ENCODE measurements at places on chromosomes 1 and 21.
A peak's percentile ranks its signal among the peaks of the same experiment; 100 is the strongest.

DNA sequence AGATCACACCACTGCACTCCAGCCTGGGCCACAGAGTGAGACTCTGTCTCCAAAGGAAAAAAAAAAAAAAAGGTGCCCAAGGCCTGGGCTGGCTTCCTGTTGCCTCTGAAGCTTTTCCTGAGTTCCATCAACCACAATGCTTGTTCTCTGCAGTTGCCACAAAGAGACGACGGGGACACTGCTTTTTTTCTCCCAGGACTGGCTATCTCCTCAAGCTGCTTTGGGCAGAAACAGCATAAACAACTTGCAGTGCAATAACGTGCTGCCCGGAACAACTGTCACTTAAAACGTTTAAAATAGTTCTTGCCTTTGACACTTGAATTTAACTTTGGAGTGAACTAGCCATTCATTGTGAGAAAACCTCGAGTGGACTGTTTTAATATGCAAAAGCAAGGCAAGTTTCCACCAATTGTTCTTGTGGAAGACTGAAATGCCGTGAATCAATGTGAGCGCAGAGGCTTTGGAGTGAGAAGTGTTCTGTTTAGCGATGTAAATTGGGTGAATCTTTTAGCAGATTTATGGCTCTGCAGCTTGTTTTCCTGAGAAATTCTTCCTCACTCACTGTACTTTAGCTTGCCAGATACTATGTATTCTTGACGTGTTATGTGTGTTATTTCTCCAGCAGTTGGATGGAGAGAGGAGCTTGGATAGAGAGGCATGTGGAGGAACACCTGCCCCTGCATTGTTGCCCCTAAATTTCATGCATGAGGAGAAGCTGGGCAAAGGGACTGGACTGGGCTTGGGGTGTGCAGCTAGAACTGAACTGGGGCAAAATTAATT, 188.1 kb upstream of the KIAA0040 start:
- DNase-seq: no peak
- no peak overlapping the region for H3K4me3 ChIP-seq
- H3K4me1 ChIP-seq: no peaks in the 10 kb centered on the region
- H3K27me3 ChIP-seq: no peaks in the 10 kb centered on the region
- H3K36me3 ChIP-seq: no peaks in the 10 kb centered on the region

DNA sequence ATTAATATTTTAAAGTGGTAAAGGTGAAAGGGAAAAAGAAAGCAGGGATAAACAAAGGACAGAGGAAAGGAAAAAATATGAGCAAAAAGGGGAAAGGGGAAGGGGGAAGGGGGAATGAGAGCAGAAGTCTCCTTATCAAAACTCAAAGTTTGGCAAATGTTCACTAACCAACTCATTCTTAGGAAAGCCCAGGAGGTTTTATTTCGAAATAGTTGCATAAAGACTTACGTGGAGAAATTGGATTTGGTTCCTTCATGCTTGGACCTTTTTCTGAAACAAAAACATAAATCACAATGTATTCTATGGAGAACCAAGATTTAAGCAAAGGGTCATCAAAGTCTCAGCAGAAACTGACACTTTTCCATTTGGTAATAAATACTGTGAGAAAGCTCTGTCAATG, 188.1 kb downstream of the TGFBR3 start:
- H3K27ac ChIP-seq: no peak overlapping the region
- no peak for DNase-seq
- H3K36me3 ChIP-seq: no peaks in the 10 kb centered on the region
- H3K4me1 ChIP-seq: peaks cover 34% of the 10 kb centered on the region
- H3K27me3 ChIP-seq: no peaks in the 10 kb centered on the region
- H3K4me3 ChIP-seq: no peak overlapping the region

DNA sequence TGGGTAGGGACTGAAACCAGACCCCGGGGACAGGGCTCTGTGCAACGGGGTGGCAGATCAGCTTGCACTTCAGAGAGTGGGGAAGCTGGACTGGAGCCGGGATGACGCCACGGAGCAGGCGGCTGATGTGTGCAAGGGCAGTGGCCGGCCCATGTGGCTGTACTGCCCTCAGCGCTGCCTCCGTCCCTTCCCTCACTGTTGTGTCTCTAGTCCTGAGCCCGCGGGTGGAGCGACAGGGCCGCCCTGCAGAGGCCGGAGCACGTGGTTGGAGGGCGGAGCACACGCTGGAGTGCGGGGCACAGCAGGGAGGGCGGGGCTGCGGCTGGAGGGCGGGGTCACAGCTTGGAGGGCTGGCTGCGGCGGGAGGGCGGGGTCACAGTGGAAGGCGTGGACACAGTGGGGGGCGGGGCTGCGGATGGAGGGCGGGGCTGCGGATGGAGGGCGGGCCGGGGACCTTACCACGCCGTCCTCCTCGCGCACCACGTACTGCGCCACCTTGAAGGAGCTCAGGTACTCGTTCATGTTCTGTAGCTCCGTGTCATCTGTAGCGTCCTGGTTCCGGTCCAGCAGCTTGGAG, 52.4 kb downstream of the CHD5 start:
- no peaks in the 10 kb centered on the region for H3K4me1 ChIP-seq
- no peaks in the 10 kb centered on the region for H3K27me3 ChIP-seq
- H3K36me3 ChIP-seq: no peaks in the 10 kb centered on the region
- no peak for DNase-seq
- no peak overlapping the region for H3K4me3 ChIP-seq

DNA sequence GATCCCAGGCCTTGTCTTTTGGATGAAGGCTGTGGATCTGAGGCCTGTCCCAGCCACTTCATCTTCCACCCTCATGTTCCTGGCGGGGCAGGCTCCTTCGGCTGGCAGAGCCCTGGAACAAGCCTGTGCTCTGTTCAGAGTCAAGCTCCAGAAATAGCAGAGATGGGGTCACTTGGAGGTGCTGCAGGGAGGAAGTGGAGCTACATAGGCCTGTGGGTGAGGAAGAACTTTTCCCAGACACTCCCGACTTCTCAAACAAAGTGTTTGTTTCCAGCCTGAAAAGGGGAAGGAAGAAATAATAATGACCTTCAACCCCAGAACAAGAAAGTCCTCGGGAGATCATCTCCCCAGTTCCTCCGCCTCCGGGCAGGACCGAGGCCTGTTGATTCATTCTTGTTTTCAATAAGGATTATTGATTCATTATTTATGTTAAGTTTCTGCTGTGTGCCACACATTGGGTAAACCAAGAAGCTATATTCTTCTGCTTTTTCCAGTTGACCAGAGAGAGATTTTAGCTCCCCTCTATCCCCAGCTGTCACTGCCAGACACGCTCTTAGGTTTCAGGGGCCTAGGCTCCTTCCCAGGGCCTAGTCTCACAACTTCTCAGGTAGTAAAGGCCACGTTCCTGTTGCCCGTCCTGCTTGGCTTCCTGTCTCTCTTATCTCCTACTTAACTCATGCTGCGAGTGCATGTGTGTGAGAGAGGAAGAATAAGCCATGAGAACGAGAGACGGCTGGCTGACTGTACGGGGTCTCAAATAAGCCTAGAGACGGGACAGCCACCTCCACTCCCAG, 16.9 kb downstream of the IKBKE start:
- no peaks in the 10 kb centered on the region for H3K27me3 ChIP-seq
- peaks cover 14% of the 10 kb centered on the region for H3K4me1 ChIP-seq
- DNase-seq: no peak
- no peak overlapping the region for H3K4me3 ChIP-seq
- no peak overlapping the region for H3K27ac ChIP-seq

DNA sequence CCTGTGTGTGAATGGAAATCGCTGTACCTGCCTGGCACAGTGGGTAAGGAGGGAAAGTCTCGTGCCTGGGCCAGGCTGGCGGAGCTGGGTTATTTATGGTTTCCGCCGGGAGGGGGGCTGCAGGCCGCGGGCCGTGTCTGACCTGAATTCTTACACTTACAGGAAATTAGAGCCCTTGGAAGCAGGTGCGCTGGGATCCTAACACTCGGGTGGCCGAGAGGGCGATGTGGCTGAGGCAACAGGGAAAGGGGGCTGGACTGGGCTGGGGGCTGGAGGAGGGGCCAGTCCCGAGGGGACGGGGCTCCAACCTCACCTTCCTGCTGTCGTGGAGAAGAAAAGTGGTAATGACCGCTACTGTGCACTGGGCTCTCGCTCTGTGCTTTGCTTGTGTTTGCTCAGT, 109.4 kb upstream of the WNT4 start:
- H3K4me1 ChIP-seq: peaks cover 13% of the 10 kb centered on the region
- peaks cover 31% of the 10 kb centered on the region for H3K27me3 ChIP-seq
- H3K27ac ChIP-seq: no peak overlapping the region

GRCh38 chr1:202806845-202807450, 1.3 kb downstream of the KDM5B start:
- peak overlapping the region; percentile 96 for H3K4me3 ChIP-seq
- H3K4me1 ChIP-seq: peaks cover 43% of the 10 kb centered on the region
- peaks cover 3% of the 10 kb centered on the region for H3K36me3 ChIP-seq
- peak overlapping the region; percentile 72 for H3K27ac ChIP-seq
- H3K27me3 ChIP-seq: no peaks in the 10 kb centered on the region

DNA sequence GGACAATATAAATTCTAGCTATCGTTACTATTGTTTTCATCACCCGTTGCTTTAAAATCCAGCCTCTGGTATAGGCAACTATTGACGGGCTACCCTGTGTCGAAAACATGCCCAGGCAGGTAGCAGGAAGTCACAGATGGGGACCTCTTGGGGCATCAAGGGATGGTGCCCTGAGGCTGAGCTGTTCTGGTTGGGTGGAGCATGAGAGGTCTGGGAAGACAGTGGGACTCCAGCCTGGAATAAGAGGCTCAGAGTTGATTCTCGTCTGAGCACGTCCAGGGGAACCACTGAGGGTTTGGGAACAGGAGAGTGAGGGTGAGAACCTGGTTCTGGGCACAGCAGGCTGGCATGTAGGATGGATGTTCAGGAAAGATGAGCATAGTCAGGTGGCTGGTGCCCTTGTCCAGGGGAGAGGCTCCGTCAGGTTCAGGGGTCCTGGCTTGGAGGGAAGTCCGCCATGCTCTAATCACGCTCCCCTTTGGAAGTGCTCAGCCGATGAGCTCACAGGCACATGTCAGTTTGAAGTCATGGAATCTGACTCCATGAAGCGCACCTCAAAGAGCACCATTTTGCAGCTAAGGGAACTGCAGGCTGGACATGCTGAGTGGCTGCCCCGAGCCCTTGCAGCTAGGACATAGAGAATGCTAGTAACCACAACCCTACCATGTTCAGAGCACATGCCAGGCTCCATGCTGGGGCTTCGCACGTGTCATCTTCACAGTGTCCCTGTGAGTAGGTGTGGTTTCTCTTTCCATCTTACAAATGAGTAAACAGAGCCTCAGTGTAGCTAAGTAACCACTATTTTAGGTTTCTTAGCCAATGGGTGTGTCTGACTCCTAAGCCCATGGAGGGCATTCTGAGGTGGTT, 21.0 kb downstream of the PCSK9 start:
- H3K27ac ChIP-seq: no peak overlapping the region
- peaks cover 11% of the 10 kb centered on the region for H3K4me1 ChIP-seq
- DNase-seq: no peak
- H3K4me3 ChIP-seq: no peak overlapping the region

DNA sequence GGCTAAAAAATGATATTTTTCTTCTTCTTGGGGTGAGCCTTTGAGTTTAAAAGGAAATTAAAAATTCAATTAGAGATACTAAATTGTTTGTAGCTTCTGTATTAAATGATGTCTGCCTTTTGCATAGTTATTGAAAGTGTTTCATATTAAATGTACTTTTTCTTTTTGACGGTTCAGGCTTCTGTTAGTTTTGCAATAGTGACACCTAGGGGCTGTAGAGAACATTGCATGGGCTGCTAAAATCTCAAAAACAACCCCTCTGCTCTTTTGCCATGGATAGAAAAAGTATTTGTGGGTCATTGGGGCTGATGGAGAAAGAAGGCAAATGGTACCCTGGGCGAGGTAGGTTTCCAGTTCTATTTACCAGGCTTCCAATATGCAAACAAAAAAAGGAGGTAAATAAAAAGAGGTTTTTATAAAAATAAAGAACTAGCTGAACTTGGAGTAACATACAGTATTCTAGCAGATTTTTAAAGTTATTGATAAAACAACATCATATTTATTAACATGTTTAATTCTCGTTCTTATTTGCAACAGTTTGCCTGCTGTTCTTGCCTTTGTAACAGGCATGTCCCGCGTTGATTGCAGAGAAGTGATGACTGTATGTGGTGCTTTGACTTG, 115.4 kb upstream of the HOOK1 start:
- no peaks in the 10 kb centered on the region for H3K36me3 ChIP-seq
- H3K4me1 ChIP-seq: peaks cover 18% of the 10 kb centered on the region
- 0 out of 2 replicates have a peak overlapping the region, but pooled peaks have one; percentile 1 for H3K27ac ChIP-seq
- no peaks in the 10 kb centered on the region for H3K27me3 ChIP-seq

GRCh38 chr1:66374561-66375111, 159.3 kb upstream of the SGIP1 start:
- H3K4me3 ChIP-seq: no peak overlapping the region
- no peak overlapping the region for H3K27ac ChIP-seq
- H3K36me3 ChIP-seq: peaks cover 29% of the 10 kb centered on the region
- peaks cover 48% of the 10 kb centered on the region for H3K4me1 ChIP-seq
- peak; percentile 58 for DNase-seq
- H3K27me3 ChIP-seq: no peaks in the 10 kb centered on the region

- DNase-seq: no peak
- H3K4me3 ChIP-seq: no peak overlapping the region
- H3K27me3 ChIP-seq: no peaks in the 10 kb centered on the region
- H3K27ac ChIP-seq: no peak overlapping the region
Observed at GRCh38 chr1:213759359-213760181, 228.2 kb upstream of the PROX1 start.

- H3K36me3 ChIP-seq: no peaks in the 10 kb centered on the region
- DNase-seq: no peak
- H3K4me3 ChIP-seq: no peak overlapping the region
- H3K27ac ChIP-seq: no peak overlapping the region
- H3K27me3 ChIP-seq: no peaks in the 10 kb centered on the region
Observed at GRCh38 chr1:167681451-167682098, 40.2 kb upstream of the MPZL1 start.

GRCh38 chr1:73065339-73066041, 783.2 kb upstream of the NEGR1 start:
- no peaks in the 10 kb centered on the region for H3K36me3 ChIP-seq
- H3K27me3 ChIP-seq: no peaks in the 10 kb centered on the region
- no peaks in the 10 kb centered on the region for H3K4me1 ChIP-seq

- H3K4me1 ChIP-seq: no peaks in the 10 kb centered on the region
- no peak for DNase-seq
- no peak overlapping the region for H3K27ac ChIP-seq
- H3K27me3 ChIP-seq: peaks cover 3% of the 10 kb centered on the region
- no peak overlapping the region for H3K4me3 ChIP-seq
- no peaks in the 10 kb centered on the region for H3K36me3 ChIP-seq
Observed at GRCh38 chr1:12714710-12715475, 1.0 kb upstream of the AADACL3 start.

DNA sequence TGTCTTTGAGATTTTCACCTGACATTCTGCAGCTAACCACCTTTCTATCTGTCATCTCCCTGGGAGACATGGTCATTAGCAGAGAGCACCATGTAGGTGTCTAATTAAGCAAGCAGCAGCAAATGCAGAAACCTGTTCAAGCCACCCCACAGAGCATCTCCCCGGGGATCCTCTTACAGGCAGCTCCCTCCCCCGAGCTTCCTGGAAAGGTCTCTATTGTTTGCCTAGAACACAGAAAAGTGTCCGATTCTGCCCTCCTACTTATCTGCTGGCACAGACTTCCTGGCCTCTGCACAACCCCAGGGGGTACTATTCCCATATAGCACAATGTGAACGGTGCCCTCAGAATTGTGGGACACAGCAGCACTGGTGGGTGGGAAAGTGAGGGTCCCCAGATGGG, 46.1 kb downstream of the PLEKHA6 start:
- no peak overlapping the region for H3K4me3 ChIP-seq
- no peak for DNase-seq
- H3K36me3 ChIP-seq: no peaks in the 10 kb centered on the region
- H3K27me3 ChIP-seq: no peaks in the 10 kb centered on the region
- H3K4me1 ChIP-seq: peaks cover 27% of the 10 kb centered on the region

Measured in SJSA1 (cell line).